ENCODE measurements at places on chromosomes 6 and 20.
A peak's percentile ranks its signal among the peaks of the same experiment; 100 is the strongest.

GRCh38 chr20:42152575-42152974 lies 534.4 kb upstream of the CHD6 start:
- DNase-seq = no peak

GRCh38 chr6:96926425-96926824 lies 1.9 kb downstream of the KLHL32 start:
- no peak for DNase-seq

DNA sequence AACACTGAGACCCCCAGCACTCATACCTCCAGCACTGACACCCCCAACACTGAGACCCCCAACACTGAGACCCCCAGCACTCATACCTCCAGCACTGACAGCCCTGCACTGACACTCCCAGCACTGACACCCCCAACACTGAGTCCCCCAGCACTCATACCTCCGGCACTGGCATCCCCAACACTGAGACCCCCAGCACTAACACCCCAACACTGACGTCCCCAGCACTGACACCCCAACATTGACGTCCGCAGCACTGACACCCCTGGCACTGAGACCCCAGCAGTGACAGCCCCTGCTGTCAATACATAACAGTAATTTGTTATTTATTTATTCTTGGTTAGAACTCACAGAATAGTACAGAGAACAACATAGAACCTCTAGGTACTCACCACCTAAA lies 58.0 kb downstream of the ERMARD start:
- no peak for DNase-seq

DNA sequence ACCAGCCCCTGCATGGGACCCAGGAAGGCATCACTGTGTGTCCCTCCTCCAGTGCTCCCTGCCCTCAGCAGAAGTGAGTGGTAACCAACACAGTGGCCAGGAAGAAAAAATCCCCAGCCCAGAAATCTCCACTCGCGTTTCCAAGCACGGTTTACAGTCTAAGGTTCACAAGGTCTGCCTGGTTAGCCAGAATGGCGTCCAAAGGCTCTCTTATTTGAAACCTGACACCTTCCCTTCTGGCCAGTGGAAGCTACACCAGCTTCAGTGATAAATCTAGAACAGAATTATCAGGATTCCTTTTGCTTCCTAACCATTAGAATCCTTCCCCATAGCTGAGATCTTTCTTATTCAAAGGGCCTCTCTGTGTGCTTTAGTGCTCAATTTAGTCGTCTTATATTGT lies 9.2 kb downstream of the LY86 start:
- DNase-seq = no peak

GRCh38 chr6:105014448-105014847 lies 57.5 kb downstream of the LIN28B start:
- no peak for DNase-seq

DNA sequence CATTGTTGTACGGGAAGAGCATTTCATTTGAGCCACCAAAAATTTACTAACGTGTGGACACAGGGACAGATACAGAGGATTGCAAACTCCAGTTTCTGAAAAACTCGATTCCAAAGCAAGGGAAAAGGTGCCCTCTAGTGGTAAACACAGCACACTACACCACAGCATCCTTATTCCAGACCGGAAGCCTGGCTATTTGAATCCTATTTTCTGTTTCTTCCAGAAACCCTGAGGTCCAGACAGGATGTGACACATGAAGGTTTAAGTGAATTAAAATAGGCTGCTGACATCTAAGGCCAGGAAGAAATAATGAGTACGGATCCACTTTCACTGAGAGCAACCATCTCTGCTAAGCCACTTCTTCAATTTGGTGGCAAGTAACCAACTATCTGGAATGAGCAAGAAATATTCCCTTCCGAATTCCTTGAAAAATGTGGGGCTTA lies 31.8 kb upstream of the GMPR start:
- DNase-seq = peak; percentile 91

DNA sequence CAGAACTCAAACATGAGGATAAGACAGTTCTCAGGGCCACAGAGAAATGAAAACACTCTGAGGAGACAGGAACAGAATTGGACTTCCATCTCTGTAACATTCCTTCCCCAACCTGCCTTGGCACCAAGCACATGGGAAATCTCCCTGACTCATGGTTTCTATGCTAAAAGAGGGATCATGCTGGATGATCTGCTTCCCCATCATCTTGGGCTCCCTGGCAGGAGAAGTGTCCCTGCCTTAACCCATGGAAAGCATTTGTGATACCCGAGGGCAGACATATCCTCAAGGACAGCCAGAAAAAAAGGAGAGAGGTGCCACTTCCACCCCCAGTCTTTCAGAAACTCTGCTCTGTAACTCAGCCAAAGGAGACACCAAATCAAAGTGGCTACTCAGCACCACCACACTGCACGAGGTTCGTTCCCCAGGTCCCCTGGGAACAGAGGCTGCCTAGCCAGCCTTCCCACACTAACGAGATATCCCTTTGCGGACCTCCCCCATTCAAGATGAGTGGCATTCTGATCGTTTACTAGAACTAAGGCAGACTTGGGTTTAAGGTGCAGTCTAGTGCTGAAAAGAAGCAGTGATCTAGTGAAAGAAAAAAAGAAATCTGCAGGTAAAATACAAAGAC lies 34.8 kb downstream of the BLOC1S5 start:
- DNase-seq = no peak

DNA sequence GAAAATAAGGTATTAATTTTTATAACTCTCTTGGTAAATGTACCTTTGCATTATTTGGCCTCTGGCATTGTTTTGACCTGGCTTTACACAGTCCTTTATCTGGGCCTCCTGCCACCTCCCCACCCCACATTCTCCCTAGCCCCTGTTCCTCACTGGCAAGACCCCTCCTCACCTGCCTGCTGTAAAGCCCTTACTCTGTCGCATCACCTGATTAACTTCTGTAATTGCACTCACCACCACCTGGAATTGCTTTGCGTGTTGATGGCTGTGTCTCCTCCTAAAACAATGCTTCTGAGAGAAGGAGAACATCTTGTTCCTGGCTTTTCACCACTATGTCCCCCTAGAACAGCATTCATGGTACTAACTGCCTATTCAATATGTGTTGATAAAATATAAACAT lies 24.8 kb downstream of the SNX9 start:
- DNase-seq = no peak

GRCh38 chr6:551405-551804 lies 105.5 kb downstream of the HUS1B start:
- DNase-seq = peak; percentile 18

- DNase-seq = no peak
These were observed 64.8 kb upstream of the SLCO4A1 start for GRCh38 chr20:62577490-62577836.

GRCh38 chr6:116266803-116267202 lies 12.9 kb downstream of the TSPYL1 start:
- DNase-seq = peak; percentile 74

GRCh38 chr6:137358273-137358672 lies 135.9 kb downstream of the OLIG3 start:
- no peak for DNase-seq

DNA sequence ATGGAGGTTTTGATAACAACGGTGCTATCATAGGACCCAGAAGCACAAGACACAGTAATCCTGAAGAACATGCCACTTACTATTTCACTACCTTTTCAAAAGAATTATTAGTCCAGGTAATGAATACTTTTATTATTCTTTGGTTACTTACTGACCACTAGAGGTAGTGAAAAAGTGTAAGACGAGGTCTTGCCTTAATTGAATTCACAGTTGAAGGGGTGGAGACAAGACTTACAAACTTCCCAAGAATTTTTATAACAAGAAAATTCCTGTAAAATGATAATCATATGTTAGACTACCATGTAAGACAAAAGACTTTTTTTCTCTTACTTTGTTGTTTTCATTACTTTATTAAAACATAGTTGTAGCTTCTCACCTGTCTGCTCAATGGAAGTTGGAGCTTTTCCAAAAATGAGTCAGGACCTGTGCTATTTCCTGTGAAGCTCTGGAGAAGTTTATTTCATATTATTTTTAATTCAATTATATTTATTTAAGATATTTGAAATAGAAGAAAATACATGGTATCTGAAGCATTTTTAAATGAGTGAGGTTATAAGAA lies 52.4 kb downstream of the DOP1A start:
- DNase-seq = no peak

GRCh38 chr6:90044833-90045381 lies 150.6 kb downstream of the GJA10 start:
- DNase-seq = no peak

DNA sequence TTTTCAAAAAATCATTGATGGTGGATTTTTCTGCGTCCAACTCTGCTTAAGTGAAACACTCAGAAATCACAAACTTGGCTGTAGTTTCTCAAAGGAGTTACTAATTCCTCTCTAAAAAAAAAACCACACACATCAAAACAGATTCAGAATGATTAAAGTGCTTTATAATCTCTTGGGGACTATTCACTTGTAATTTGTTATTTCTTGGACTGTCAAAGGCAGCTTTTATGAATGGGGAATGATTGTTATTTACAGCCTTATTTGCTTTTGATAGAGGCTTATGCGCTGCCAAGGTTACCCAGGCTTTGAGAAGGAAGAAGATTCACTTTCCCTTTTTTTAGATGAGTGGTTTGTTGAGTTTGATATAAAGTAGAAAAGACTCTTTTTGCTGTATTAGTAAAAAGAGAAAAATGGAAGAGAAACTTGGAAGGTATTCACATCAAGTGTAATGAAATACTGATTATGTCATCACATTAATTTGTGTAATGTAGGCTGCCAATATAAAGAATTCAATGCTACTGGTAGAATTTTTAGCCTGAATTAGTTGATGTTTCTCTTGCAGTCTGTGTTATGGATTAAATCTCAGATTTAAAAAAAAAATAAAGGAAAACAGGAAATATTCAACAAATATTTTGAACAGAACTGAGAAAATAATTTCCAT lies 381.0 kb upstream of the SASH1 start:
- DNase-seq = no peak

DNA sequence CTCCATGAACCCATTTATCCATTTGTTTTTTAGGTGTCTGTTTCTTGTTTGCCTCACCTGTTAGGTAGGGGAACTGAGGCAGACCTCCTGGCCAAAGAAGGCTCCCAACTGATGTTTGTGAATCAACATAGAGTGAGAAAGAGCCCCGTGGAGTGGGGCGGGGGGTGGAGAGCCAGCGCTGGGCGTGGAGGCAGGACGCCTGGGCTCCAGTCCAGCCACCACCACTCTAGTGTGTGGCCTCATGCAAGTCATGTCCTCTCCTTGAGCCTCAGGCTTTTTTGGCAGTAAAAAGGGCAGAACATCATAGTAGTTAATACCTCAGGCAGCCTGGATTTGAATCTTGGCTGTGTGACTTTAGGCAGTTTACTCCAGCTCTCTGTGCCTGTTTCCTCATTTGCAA lies 42.2 kb upstream of the SCRT2 start:
- no peak for DNase-seq

DNA sequence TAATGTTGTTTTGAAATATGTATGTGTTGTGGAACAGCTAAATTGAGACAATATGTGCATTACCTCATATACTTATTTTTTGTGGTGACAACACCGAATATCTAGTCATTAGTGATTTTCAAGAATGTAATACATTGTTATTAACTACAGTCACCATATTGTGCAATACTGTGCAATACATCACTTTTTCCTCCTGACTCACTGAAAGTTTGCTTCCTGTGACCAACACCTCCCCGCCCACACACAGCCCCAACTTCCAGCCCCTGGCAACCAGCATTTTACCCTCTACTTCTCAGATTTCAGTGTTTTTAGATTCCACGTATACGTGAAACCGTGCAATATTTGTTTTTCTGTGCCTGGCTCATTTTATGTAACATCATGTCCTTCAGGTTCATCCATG lies 627.9 kb downstream of the PRKN start:
- peak; percentile 65 for DNase-seq

DNA sequence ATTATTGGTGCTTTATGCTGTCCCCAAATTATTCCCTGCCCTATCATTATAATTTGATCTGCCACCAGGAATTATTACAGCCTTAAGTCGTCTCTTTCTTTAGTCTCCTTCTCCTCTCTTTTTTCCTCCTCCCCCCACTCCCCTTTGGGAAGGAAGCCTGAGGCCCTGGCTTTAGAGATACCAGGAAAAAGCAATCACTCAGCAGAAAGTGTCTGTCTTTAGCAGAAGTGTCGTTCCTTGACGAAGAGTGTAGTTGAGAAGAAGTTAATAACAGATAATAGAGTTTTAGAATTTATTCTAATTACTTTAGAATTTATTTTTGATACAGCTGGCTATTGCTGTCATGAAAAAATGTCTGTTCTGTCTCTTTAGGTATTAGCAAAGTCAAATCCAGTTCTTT lies 16.5 kb downstream of the LIN28B start:
- no peak for DNase-seq

DNA sequence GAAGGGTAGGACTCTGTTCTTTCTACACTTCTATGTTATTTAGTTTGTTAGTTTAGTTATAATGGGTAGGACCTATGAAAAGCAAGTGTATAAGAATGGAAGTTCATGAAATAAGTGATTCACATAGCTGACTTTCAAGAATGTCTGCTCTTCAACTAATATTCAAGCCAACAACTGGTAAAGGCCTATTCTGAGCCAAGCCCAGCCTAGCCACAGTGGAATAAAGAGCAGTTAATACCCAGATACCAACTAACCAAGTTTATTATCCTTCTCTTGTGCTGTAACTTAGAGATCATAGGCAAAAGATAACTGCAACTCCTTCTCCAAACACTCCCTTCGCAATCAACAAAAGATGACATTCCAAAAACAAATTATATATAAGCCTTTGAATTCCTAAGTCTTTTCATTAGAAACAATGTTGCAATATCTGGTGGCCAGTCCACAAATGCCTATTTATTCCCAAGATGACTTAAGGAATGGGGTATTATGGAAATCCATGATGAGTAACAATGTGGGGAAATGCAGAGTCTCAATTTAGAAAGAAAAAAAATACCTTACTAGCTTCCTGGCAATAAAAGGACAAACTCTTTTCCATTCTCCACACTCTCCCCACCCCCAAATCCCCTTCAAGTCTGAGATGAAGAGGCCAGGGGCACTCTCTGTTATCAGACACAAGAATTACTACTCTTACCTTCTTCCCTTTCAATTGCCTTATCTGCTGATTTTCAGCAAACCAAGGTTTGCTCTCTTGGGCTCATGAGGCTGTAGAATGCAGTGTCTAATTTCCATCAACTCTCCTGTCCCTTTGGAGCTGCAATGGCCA lies 27.4 kb downstream of the BTBD9 start:
- DNase-seq = no peak

DNA sequence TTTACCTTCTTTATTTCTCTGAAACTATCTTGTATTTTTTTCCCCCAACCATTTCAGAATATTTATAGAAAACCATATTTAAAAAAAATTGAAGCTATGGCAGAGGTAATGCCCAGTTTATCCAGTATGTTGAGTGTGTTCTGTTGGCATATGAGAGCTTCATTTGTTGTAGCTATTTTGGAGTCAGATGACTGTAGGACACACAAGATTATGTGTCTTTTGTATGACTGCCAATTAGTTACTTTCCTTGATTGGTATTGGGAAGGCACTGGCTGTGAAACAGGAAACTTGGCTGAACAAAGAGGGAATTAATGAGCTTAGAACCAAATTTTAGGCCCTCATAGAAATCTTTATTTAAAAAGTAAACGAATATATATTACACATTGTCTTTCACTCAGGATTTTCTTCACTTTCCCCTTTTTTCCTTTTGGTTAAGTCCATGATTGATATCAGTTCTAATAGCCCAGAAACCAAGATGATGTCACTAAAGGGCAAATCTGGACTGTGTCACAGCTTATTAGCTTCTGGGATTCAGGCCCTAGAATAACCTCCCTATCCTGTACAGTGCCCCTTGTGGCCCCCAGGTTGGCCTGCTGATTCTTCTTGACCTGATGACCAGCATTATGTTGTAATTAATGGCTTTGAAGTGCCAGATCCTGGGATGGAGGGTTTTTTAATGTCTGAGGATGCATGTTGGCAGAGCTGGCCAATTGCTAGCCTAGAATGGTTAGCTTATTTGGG lies 10.1 kb downstream of the CDC5L start:
- DNase-seq = peak; percentile 45

Measured in RKO (cell line).